ENCODE measurements at places on chromosomes 6 and 20. TPM values are rescaled to one million over a fixed set of nuclear protein-coding genes. Genes with fewer than 3 reads are reported as not detected.

Gene TMEM200A
- 35.3 TPM for total RNA-seq

Gene PDYN
- not detected for total RNA-seq

Gene BTN1A1
- total RNA-seq = not detected

Gene ACTR5
- total RNA-seq = 4.1 TPM

Gene LPA
- not detected for total RNA-seq

Gene TTBK1
- not detected for total RNA-seq

Gene GSTA3
- not detected for total RNA-seq
